ENCODE measurements at places on chromosomes 12 and 14.

GRCh38 chr14:100618318-100618693 lies 31.1 kb upstream of the BEGAIN start:
- no peak for DNase-seq

- DNase-seq = no peak
Observed at GRCh38 chr14:105398726-105399465, 558 bp downstream of the TEX22 start.

GRCh38 chr12:19912991-19913390 lies 455.3 kb upstream of the PDE3A start:
- DNase-seq = no peak

- no peak for DNase-seq
Observed at GRCh38 chr12:112163056-112163455, 37.7 kb downstream of the TRAFD1 start.

- DNase-seq = no peak
Observed at GRCh38 chr12:5060958-5061357, 17.3 kb downstream of the KCNA5 start.

Data from HS-5 (cell line).